ENCODE measurements at places on chromosomes 3 and 15.
A peak's percentile ranks its signal among the peaks of the same experiment; 100 is the strongest.

GRCh38 chr3:87867001-87867400 lies 191.8 kb downstream of the CGGBP1 start:
- peak; percentile 4 for DNase-seq

DNA sequence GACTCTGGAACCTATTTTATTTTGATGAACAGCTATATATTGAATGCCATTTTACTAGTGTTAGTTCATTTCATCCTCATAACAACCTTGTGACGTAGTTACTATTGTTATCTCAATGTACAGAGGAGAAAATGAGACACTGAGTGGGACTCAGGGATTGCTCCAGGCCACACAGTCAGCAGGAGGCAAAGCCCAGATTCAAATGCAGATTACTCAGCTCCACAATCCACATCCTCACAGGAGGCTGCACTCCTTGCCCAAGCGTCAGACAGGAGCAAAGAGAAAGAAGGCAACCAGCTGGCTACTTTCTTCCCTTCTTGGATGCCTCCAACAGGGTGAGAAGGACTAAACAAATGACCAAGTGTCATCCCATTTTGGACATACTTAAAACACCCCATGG lies 92.0 kb upstream of the CCDC54 start:
- no peak for DNase-seq

DNA sequence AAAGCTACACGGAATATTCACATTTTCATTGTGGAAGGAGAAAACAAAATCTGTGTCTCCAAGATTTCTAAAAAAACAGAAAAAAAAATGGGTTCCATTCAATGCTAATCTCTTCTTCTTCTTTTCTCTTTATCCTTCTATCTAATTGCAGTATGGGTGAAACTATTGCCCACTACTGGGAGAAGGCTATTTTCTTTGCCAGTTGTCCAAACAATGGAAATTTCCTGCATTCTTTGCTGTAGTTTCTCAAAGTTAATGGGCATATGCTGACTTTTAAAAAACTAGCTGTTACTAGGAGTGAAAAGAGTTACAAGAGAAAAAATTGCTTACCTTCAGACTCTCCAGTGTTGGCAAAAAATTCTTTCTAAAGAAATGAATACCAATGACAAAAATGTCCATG lies 179.3 kb upstream of the ANKRD28 start:
- DNase-seq = no peak

DNA sequence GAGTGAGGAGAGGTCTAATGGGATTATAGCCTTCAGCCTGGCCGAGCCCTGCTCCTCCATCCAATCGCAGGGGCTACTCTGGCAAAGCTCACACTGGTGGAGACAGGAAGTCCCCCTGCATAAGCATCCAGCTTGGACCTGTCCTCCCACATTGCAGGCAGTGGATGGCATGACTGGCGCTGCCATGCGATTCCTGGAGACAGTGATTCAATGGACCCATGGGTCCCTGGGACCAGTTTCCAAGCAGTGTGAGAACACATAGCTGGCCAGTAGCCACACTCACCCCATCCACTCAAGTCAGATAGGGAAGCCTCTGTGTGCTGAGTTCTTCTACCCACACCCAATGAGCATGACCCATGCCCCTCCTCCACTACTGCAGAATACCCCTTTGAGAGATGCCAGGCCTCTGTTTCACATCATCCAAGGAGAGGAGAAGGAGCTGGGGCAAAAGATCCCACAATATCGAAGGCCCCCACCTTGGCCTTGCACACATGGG lies 18.1 kb upstream of the POC1A start:
- no peak for DNase-seq

DNA sequence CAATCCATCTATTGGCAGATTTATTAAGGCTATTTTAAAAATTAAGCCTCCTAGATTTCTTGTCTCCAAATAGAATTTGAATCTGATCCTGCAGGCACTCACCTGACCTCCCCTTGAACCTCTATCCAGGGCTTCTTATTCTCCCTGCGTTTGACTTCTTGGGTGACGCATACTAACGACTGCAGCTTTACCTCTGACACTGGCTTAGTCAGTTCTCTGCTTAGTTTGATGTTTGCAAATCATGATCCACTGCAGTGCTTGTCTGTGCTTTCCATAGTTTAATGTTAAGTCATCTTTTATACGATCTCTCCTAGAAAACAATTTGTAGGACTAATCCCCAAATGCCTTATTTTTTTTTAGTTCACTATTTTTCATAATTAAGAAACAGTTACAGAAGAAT lies 233.1 kb downstream of the ROBO1 start:
- peak; percentile 34 for DNase-seq

- DNase-seq = no peak
Observed at GRCh38 chr3:43031485-43031884, 52.4 kb downstream of the GASK1A start.

GRCh38 chr3:174287705-174288104 lies 571.4 kb upstream of the NAALADL2 start:
- DNase-seq = peak; percentile 71

DNA sequence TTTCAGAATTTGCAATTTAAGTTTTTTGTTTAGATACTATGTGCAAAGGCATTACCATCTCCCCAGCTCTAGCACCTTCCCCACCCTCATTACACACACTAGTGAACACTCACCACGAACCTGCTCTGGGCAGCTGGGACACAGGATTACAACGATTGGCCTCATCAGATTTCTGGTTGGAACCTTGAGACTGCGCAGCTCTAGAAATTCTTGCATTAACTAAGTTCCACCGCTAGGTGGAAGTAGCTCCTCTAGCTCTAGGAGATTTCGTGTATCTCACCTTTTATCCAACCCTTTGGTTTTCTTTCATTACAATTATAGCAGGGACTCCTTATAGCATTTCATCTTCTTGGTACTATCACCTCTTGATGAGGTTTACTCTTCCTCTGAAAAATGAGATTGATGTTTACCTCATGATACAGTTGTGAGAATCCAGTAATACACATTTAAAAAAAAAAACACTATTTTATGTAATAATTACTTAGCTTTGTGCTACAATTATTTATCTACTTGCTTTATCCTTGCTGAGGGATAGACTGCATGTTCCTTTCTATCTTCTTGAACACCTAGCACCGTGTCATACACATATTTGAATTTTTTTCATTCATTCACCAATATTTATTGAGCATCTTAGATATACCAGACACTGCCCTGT lies 28.7 kb upstream of the PLOD2 start:
- peak; percentile 64 for DNase-seq

GRCh38 chr3:108089579-108089978 lies 1.3 kb downstream of the CD47 start:
- DNase-seq = no peak
